Epithelial cell of prostate (primary cell): ENCODE measurements at places on chromosomes 5 and 9.
A peak's percentile ranks its signal among the peaks of the same experiment; 100 is the strongest.

GRCh38 chr9:120524863-120525262 is 55.1 kb downstream of the CDK5RAP2 start:
- no peak for DNase-seq

- DNase-seq = no peak
Measured at GRCh38 chr5:157290981-157291711, 25.2 kb downstream of the CYFIP2 start.

DNA sequence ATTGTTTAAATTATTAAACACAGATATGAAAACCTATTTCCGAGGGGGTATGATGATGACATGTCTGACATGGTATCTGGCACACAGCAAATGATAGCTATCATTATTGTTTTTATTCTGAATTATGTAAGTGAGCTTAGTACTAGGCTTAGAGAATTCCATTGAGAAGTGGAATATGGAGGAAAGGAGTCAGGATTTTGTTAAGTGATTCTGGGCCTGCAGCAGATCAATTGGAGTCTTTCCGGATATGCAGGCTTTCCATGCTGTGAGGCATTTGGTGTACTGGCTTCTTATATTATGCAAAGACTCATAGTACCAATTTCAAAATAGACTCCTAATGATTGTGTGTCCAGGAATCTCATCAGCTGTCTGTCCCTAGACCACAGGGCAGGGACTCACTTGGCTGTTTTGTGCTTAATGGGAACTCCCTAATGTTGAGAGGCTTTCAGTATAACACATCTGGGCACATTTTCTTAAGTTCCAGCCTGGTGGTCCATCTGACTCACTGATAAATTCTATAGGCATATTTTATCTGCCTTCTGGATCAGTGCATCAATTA is 180.0 kb upstream of the KLF9 start:
- DNase-seq = no peak

GRCh38 chr9:99249619-99250018 is 27.5 kb downstream of the SEC61B start:
- no peak for DNase-seq

GRCh38 chr9:1869843-1870242 is 145.3 kb upstream of the SMARCA2 start:
- no peak for DNase-seq

- no peak for DNase-seq
Measured at GRCh38 chr5:141879941-141880738, 1.9 kb upstream of the PCDH1 start.

DNA sequence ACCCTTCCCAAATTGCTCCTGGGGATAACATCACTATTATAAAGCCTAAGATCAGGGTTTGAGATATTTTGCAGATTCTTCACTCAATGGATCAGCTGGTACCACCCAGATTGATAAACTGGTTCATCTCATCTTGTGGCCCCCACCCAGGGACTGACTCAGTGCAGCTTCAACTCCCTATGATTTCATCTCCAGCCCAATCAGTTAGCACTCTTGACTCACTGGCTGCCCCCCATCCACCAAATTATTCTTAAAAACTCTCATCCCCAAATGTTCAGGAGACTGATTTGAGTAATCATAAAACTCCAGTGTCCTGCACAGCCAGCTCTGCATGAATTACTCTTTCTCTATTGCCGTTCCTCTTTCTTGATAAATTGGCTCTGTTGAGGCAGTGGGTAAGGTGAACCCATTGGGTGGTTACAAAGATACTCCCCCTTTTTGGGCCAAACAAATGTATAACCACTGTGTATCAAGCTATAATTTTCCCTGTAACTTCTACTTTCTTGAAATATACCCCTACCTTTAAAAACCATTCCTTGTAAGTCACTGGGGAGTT is 263.3 kb upstream of the IL12B start:
- DNase-seq = no peak

GRCh38 chr9:99602854-99603253 is 218.8 kb upstream of the NR4A3 start:
- no peak for DNase-seq

- DNase-seq = no peak
Measured at GRCh38 chr9:135345775-135346433, 133.7 kb upstream of the PPP1R26 start.

DNA sequence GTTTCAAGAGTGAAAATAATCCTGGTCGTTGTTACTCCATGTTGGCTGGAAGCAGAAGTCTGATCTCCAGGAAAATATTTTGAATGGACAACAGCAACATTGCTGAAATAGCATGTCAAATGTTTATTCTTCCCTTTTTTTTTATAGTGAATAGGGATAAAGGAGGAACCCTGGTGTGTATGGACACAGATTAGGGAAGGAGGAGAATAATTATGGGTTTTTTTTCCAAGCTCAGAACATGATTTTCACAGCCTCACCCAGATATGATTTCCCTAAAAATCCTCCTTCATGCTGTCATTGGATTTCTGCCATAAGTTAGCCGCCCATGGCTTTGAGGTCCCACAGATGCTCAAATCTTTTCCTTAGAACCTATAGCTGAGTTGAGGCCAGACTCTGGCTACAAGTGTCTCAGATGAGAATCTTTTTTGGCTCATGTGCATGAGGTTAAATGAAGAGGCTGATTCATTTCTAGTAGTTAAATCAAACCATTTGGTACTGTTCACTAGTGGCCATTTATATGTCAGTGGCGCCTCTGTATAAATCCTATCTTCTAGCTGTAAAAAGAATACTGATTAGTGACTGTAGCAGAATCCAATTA is 65.5 kb upstream of the LIFR start:
- no peak for DNase-seq

DNA sequence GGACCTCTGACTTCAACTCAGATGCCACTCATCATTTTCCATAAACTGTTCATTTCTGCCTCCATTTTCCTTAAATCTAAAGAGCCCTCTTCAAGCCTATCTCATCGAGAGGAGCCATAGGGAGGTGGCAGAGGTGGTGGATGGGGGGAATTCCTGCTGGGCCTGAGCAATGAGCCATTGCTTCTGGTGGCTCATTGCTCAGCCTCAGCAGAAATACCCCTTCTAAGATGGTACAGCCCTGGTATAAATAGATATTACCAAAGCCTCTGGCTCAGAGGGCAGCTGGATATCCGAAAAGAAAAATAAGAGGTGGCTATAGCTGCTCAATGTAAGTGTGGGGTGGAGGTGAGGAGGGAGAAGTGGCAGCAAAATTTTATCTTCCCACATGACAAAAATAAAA is 313.5 kb downstream of the CAAP1 start:
- no peak for DNase-seq

DNA sequence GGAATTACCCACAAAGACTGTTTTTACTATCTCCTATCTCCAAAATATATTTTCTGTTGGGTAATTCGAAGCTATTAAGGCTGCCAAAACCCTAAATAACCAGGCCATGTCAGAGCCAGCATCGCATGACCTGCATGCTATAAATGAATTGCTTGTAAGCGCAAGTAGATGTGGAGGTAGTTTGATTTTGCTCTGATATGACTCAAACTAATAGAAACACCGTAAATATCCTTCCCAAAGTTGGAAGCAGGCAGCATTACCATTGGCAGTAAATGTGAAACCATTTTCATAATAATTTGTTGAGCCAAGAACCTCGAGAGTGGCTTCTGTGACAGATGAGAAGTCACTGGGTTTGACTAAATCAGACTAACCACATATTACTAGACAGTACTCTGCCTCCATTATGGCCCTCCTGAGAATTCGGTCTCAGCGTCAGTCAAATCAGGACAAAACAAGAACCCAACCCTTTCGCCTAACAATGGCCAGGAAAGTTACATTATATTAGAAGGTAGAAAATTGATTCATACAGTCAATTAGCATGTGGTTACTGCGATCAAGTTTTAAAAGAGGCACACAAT is 289.8 kb downstream of the SPOCK1 start:
- no peak for DNase-seq

GRCh38 chr9:78753039-78753438 is 456.1 kb downstream of the PSAT1 start:
- no peak for DNase-seq

- no peak for DNase-seq
Measured at GRCh38 chr9:38020151-38021076, 48.6 kb downstream of the SHB start.

- no peak for DNase-seq
Measured at GRCh38 chr5:175365866-175366265, 78.1 kb downstream of the DRD1 start.

GRCh38 chr9:18398038-18398437 is 75.9 kb upstream of the ADAMTSL1 start:
- DNase-seq = no peak

DNA sequence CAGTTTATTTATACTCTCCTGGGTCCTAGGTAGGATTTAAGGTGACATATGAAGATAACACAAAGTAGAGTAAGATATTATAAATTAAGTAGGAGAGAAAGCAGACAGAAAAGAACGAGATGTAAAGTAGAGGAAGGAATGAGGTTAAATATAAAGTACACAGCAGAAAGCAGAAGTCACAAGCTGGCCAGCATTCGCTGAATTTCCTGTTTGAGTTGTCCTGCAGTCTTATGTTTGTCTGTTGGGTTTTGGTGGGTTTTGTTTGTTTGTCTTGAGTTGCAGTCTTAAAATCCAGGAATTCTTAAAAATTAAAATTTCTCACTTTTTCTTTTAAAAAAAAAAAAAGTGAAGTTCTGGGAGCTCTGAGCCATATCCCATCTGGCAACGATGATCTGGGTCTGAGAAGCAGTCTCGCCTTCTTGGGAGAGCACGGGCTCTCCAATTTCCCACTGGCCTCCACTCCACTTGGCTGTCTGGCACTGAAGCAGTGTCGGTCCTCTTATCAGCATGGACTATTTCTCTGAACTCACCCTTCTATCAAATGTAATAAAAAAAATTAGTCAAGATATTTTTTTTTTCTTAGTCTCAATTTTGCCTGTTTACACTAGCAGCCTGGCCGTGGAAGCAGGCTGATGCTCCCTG is 2.0 kb downstream of the S100Z start:
- no peak for DNase-seq

DNA sequence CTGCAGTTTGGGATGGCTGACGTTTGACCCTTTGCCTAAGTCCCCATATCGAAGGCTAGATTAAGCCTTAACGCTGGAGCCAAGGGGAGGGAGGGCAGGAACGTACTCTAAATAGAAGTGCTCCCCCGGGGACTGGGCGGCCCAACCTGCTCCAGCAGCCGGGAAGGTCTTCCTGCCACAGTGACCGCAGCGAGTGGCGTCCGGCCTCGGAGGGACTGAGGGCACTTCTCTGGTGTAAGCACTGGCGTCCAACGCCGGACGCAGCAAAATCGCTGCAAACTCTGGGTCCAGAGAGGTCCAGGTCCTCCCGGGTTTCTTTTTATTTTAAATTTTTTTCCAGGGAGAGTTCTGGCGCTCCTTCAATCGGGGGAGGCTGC is 505 bp upstream of the ACER2 start:
- no peak for DNase-seq

DNA sequence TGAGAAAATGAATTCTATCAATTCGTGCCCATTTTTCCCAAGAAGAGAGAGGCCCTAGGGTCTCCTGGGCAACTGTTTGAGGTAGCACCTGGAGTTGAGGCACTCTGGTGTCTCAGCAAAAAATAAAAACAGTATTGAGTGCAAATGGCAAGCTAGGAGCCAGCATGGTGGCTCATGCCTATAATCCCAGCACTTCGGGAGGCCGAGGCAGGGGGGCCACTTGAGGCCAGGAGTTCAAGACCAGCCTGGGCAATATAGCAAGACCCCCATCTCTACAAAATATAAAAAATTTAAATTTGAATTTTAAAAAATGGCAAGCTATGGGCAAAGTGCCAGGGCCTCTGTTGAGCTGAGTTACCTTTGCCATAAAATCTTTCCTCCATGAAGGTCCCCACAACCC is 136.0 kb downstream of the CDK5RAP2 start:
- no peak for DNase-seq

DNA sequence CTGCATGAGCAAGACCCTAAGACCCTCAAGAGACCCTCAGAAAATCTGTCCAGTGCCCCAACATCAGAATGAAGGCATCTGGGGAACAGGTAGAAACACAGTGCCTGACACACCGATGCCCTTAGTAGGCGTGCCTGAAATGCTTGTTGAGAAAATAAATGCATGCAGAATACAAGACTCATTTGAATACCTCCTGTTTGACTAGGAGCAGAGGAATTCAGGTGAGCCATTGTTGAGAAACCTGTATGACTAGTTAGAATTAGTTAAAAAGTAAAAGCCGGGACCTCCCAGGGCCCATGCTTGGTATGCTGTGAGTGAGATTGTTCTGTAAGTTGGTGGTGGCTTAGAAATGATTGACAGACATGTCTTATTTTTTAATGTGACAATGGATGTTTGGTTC is 55.0 kb downstream of the WWC1 start:
- peak; percentile 52 for DNase-seq

GRCh38 chr5:131679911-131680310 is 44.9 kb upstream of the RAPGEF6 start:
- no peak for DNase-seq

DNA sequence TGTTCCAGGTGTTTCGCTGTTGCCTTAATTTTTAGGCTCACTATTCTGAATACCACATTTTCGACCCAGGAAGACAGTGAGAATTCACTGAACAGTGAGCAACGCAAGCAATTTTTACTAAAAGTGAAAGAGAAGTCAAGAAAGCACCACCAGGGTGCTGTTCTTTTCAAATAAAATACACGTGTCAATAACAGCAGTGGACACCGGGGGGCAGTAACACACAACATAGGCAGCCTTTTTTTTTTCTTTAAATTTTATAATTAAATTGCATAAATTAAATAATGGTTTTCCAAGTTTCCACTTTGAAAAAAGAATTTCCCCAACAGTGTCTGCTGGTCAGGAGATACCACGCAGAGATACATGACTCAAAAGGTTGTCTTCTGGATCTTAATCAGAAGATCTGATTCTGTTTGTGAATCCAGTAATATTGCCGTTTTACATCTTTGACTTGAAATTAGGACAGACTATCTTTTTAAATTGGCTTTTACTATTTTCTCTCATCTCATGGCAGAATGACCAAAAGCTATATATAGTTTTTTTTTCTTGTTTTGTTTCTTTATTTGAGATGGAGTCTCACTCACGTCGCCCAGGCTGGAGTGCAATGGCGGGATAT is 47.1 kb upstream of the SH3GL2 start:
- no peak for DNase-seq

GRCh38 chr5:143924311-143924978 is 112.5 kb downstream of the HMHB1 start:
- DNase-seq = no peak

DNA sequence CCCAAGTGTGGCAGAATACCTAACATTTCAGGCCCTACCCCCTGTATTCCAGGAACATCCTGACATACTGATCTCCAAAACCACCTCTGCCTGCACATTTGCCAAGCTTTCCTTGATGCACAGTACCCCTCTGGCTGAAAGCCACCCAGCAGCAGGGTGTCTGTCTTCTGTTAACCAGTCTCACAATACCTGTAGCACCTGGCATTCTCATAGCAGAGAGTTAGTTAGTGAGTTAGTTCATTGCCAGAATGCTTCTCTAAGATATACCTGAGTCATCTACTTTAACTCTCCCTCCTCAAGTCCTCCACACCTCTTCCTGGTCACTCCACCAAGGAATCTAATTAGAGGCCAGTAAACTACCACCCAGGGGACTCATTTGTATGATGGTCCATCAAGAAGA is 46.1 kb upstream of the IL7R start:
- no peak for DNase-seq

GRCh38 chr5:68419081-68419636 is 203.6 kb downstream of the PIK3R1 start:
- no peak for DNase-seq

- peak; percentile 33 for DNase-seq
Measured at GRCh38 chr9:105681724-105682123, 12.6 kb upstream of the TMEM38B start.

- no peak for DNase-seq
Measured at GRCh38 chr5:92676215-92677165, 904.5 kb downstream of the NR2F1-AS1 start.
